Breast epithelium (tissue), 4 donors: ENCODE measurements at places on chromosomes 6 and 20. TPM values are rescaled to one million over a fixed set of nuclear protein-coding genes. Genes with fewer than 3 reads are reported as not detected.

Gene ELOVL4
- 1.9 TPM for total RNA-seq

Gene FERMT1
- total RNA-seq, result 2.0 TPM

Gene FAM162B
- 11.8 TPM for total RNA-seq

DNA sequence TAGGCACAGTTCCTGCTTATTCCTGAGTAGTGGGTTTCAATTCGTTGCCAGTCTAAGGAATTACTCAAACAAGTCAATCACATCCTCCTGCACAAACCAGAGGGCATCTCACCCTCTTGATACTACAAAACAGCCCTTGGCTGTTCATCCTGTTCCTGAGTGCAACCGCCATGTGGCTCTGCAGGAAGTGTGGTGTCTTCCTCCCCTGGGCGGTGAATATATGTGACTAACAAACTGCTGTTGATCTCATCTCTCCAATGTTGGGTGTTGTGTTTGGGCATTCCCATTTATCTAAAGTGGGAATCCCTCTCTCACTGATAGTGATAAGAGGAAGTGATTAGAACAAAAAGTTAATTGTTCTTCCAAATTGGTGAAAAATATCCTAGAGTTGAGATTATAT, 163.0 kb downstream of the TBX18 start:
- no peak overlapping the region for H3K27ac ChIP-seq
- H3K4me1 ChIP-seq, result no peaks in the 10 kb centered on the region
- no peaks in the 10 kb centered on the region for H3K27me3 ChIP-seq
- H3K4me3 ChIP-seq, result no peak overlapping the region
- DNase-seq, result no peak
